ENCODE measurements at places on chromosomes 16 and 17. TPM values are rescaled to one million over a fixed set of nuclear protein-coding genes. Genes with fewer than 3 reads are reported as not detected.

CLDN7 gene
- total RNA-seq = 1.2 TPM

SLC5A11 gene
- 0.44 TPM for total RNA-seq

MT1F gene
- 2.3 TPM for total RNA-seq

DRC7 gene
- not detected for total RNA-seq

KCNJ18 gene
- not detected for total RNA-seq

DDX5 gene
- 2,388 TPM for total RNA-seq

GPATCH8 gene
- 76.0 TPM for total RNA-seq

TNP2 gene
- total RNA-seq = not detected

TUBB3 gene
- total RNA-seq = 0.88 TPM

CCL17 gene
- not detected for total RNA-seq

CCL3 gene
- 1.0 TPM for total RNA-seq

GRCh38 chr16:82037251-82037650, 2.2 kb downstream of the HSD17B2 start:
- no peak for DNase-seq

DNA sequence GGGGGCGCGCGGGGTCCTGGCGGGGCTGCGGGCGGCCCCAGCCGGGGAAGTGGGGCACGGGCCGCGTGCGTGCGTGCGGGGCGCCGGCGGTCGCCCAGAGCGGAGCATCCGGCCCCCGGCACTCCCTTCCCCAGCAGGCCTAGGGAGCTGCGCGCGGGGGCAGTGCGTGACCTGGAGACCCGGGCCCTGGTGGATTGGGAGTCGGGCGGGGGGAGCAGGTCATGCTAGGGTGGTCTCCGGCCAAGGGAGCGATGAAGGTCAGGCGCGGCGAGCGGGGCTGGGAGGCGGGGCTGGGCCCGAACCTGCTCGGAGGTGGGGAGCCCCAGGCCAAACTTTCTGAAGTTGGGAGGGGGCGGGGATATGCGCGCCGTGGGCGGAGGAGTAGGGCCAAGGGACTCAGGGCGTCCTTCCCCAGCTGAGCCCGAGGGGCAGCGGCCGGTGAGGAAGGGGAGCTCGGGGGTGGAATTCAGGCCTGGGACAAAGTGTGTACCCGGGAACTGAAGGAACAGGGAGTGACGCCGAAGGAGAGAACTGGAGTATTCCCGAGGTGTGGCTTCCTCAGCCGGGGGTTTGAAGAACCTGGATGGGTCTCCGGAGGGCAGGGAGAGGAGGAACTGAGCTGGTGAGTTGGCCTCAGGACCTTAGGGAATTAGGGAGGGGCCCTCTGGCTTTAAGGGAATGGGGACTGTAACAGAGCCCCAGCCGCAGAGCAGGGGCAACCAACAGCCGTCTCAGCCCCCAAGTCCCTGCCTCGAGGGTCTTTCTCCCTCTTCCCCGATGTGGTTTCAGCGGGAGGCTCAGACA, 589 bp downstream of the XYLT2 start:
- DNase-seq = no peak

GRCh38 chr16:89322321-89323119, 105.0 kb downstream of the ZNF778 start:
- no peak for DNase-seq

- DNase-seq = no peak
Observed at GRCh38 chr16:82643936-82644630, 17.3 kb downstream of the CDH13 start.

- no peak for DNase-seq
Observed at GRCh38 chr16:31186176-31186575, 6.2 kb downstream of the FUS start.

- no peak for DNase-seq
Observed at GRCh38 chr16:85562093-85562786, 50.9 kb upstream of the GSE1 start.

GRCh38 chr16:53105565-53105964, 50.8 kb downstream of the CHD9 start:
- DNase-seq = no peak

GRCh38 chr16:18983565-18984434, at the start of gene TMC7:
Gene TMC7 (plus strand): TSS chr16:18983934. CDS start chr16:18984064, 130 bp downstream.
- DNase-seq = no peak

- DNase-seq = no peak
Observed at GRCh38 chr17:77441940-77442339, 301.2 kb downstream of the SEC14L1 start.

GRCh38 chr16:11012841-11013240, 68.5 kb downstream of the CLEC16A start:
- no peak for DNase-seq

GRCh38 chr16:79716645-79717332, 116.3 kb upstream of the MAF start:
- DNase-seq = no peak

DNA sequence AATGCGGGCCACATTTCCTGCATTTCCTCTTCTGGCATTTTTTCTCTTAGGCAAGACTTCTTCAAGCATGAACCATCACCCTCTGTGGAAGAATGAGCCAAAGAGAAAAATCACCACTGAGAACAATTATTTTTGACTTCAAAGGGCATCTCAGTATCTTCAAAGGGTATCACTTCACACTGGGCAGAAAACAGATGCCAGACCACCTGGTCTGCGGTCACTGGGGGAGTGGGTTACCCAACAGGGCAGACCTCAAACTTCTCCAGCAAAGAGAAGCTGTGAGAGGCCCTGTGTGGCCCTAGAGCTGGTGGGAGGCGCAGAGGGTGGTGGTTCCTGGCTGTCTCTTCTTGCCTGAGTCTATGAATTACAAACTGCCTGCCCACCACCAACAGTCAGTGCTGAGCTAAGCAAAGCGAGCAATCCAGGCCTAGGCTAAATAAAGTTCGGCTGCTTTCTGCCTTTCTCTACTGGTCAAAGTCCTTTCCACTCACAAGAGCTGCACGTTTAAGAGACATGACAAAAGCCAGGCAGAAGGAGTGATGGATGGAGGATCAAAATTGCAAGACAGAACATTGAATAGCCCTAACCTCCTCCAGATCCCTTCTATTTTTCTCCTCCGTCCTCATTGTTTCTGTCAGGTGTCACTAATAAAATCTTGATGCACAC, 602.7 kb upstream of the CDH5 start:
- no peak for DNase-seq

GRCh38 chr16:66164581-66165247, 201.8 kb upstream of the CDH5 start:
- no peak for DNase-seq

- no peak for DNase-seq
Observed at GRCh38 chr16:86027373-86028126, 128.6 kb downstream of the IRF8 start.

DNA sequence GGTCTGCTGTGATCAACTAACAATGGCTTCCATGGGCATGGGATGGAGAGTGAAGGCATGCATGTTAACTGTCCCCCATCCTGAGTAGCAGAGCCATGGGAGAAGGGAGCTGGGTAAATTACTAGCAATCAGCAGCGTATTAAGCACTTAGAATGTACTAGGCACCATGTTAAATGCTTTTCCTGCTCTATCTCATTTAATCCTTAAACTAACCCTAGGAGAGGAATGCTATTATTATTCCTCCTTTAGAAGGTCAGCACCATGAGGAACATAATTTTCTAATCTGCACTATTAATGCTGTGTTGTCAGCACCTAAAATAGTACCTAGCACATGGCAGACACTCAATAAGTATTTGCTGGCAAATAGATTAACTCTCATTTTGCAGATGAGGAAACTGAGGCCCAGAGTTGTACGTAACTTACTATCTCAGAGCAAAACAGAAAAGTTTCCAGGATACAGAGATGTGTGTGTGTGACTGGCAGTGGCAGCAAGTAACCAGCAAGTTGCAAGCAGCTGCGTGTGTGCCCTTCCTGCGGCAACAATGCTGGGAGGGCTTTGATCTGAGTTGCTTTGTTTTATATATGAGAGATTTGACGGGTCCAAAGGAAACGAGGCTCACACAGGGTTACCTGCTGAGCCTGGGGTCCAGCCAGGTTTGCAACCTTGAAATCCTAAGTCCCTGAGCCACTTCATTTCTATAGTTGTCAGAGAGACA, 6.5 kb upstream of the KLHL36 start:
- DNase-seq = peak; percentile 45

GRCh38 chr16:73956587-73957494, 339.8 kb upstream of the PSMD7 start:
- no peak for DNase-seq

- DNase-seq = peak; percentile 82
Observed at GRCh38 chr16:180681-181564, 664 bp downstream of the HBQ1 start.

- DNase-seq = no peak
Observed at GRCh38 chr16:72072514-72073342, 9.7 kb downstream of the HPR start.

DNA sequence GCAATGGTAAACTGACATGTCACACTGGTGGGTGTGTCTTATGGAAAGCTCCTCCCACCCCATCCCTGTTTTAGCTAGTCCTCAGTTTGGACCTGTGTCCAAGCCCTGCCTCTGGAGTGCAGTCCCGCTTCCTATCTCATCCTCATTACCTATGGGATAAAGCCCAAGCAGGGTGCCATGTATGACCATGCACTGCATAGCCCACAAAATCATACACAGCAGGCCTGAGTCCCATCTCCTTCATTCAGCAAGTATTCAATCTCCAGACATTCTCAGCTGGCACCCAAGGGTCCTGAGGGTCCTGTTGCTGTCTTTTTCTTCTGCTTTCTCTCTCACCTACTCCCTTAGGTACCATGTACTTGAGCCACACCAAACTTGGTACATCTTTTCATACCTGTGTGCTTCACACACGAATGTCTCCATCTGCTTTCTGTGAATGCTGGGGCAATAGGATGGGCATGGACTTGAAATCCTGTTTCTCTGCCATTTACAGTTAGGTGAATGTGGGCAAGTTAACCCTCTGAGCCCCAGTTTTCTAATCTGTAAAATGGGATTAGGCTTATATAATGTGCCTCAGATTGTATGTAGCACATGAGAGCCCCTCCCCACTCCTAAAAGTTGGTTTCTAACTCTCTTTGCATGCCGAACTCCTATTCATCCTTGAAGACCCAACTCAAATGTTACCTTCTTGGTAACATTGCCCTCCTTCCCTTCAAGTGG, 28.5 kb downstream of the TNS4 start:
- DNase-seq = no peak

GRCh38 chr17:20263595-20263994, 203.7 kb downstream of the LGALS9B start:
- DNase-seq = no peak

DNA sequence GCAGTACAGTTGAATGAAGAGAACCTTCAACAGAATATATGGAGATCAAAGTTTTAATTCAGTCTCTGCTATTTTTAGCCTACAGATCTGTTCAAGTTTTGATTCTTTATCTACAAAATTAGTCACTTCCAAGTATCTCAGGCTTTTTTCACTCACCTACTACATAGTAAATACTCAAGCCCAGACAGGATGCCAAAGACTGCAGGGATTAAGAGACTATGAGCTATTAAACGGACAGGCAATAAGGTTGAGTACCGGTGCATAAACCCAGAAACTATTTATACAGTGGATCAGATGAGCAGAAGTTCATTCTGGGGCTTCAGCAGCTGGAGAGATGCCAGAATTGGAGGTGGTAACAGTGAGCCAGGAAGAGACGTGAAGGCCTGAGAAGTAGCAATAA, 18.7 kb upstream of the OR3A1 start:
- no peak for DNase-seq

DNA sequence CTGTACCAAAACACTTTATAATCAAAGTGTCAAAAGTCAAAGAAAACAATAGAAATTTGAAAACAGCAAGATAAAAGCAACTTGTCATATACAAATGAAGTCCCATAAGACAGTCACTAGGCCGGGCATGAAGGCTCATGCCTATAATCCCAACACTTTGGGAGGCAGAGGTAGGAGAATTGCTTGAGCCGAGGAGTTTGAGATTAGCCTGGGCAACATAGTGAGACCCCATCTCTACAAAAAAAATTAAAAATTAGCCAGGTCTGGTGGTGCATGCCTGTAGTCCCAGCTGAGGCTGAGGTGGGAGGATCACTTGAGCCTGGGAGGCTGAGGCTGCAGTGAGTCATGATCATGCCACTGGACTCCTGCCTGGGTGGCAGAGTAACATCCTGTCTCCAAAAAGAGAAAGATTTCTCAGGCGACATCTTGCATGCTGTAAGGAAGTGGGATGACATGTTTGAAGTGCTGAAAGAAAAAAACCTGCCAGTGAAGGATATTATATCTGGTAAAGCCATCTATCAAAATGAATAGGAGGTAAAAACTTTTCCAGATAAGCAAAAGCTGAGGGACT, 98.7 kb upstream of the NACA2 start:
- no peak for DNase-seq

DNA sequence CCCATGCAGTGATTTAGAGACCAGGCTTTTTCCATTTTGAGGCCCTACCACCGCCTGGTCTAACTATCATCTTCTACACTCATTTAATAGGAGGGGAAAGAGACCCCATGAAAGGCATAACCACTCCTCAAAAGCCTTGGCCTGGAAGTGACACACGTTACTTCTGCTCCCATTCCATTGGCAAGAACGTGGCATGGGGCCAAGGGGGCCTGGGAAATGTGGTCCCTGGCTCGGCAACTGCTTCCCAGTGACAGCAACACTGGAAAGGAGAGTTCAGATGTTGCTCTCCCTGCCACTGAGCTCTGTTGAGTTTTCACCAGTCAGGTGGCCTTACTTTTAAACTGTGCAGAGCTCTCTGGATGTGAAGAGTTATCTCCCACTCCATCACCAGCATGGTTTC, 45.2 kb upstream of the MAP3K14 start:
- peak; percentile 22 for DNase-seq

- DNase-seq = no peak
Observed at GRCh38 chr17:42883802-42884558, 16.6 kb upstream of the G6PC1 start.

DNA sequence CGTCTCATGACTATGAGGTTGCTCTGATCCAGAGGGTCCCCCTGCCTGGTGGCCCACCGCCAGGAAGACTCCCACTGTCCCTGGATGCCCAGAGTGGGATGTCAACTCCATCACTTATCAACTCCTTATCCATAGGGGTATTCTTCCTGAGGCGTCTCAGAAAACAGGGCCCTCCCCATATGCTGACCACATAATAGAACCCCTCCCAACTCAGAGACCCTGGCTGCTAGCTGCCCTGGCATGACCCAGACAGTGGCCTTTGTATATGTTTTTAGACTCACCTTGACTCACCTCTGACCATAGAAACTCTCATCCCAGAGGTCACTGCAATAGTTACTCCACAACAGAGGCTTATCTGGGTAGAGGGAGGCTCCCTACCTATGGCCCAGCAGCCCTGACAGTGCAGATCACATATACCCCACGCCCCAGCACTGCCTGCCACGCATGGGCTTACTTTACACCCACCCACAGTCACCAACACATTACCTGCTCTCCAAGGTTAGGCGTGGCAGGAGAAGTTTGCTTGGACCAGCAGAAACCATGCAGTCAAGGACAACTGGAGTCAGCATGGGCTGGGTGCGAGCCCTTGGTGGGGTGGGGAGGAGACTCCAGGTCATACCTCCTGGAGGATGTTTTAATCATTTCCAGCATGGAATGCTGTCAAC, 2.3 kb upstream of the G6PC1 start:
- no peak for DNase-seq

All from CD4-positive, alpha-beta T cell (primary cell).